Endothelial cell (in vitro differentiated cells): ENCODE measurements at places on chromosomes 16 and 17.

DNA sequence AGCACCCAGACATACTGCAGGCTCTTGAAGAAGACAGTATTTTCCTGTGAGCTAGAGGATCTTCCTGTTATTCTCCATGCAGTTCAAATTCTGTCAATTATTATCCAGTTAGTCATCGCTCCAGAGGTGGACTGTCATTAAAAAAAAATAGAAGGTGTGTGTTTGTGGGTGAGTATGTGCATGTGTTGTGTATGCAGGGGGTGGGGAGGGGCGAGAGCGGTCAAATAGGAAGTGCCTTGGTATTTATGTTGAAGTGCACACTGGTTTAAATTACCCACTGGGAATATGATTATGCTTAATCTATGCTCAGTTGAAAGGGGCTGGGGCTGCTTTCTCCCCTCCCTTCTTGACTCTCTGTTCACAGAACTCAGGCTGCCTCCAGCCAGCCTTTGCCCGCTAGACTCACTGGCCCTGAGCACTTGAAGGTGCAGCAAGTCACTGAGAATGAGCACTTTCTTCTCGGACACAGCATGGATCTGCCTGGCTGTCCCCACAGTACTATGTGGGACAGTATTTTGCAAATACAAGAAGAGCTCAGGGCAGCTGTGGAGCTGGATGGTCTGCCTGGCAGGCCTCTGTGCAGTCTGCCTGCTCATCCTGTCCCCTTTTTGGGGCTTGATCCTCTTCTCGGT, at the start of gene HSD17B2:
Gene HSD17B2 (plus strand): TSS at position 273 of the 632 bp plus-strand sequence. CDS start 172 bp downstream, at position 445.
- DNase-seq: no peak

DNA sequence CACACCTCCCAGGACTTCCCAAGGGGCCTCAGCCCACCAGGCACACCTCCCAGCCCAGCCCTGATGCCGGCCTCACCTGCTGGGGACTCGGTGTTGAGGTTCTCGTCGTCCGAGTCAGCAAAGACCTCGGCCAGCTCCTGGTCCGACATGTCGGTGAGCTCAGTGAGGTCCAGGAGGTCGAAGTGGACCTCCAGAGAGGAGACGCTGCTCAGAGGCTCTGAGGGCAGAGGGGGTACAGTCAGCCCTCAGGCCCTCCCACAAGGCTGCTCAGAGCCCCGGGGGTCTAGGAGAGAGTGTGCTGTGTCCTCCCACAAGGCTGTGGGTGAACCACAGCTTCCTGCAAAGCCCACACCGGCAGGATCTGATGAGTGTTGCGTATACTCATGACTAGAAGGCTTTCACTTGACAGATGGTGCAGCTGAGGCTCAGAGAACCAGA, 10.5 kb downstream of the DBNDD1 start:
- no peak for DNase-seq

- DNase-seq: no peak
Measured at GRCh38 chr16:19607616-19608280, 52.2 kb downstream of the VPS35L start.

- no peak for DNase-seq
Measured at GRCh38 chr16:11053916-11054460, 109.6 kb downstream of the CLEC16A start.

DNA sequence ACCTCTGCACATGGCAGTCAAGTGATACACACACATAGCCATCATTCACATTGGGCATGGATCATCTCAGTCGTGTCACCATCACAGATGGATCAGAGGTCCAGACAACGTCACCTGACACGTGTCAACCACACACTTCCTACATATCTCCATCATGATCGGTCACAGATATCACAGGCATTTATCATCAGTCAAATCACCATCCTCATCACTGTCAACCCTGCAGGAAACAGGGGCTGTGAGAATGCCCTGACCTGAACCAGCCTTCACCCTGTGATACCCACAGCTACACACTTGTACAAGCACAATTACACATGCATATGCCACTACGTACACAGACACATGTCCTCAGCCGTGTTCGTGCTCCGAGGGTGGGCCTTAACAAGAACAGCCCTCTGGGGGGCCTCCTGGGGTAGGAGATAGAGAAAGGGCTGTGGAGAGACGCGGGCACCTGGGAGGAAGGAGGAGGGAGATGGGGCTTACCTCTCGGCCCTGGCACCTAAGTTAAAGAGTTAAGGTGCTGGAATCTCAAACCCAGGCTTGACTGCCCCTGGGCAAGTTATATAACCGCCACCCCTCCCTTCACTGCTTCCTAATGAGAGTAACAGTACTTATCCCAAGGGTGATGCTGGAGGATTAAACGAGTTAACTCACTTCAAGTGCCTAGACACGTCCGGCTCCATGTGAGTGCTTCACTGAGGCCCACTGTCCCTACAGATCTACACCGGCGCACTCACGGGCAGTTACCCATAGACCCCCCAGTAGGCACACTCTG, 1.1 kb downstream of the SLC12A4 start:
- no peak for DNase-seq

- DNase-seq: no peak
Measured at GRCh38 chr17:75325827-75326225, 36.6 kb upstream of the SLC25A19 start.

DNA sequence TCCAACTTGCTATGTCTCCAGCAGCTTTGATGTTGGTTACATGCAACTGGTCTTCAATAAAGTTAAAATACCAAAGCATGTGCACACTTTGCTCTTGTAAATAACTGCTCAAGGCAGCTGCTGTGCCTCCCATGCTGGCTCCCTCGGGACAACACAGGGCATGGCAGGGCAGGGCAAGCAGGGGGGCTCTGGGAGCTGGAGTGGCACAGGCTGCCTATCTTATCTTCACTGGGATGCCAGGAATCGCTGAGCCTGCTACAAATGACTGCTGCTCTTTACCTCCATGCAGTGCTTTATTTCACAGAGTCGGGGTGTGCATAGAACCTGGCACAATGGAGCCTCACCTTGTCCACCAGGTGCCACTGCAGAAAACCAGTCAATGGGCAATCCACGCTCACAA, 21.8 kb downstream of the PEMT start:
- no peak for DNase-seq

DNA sequence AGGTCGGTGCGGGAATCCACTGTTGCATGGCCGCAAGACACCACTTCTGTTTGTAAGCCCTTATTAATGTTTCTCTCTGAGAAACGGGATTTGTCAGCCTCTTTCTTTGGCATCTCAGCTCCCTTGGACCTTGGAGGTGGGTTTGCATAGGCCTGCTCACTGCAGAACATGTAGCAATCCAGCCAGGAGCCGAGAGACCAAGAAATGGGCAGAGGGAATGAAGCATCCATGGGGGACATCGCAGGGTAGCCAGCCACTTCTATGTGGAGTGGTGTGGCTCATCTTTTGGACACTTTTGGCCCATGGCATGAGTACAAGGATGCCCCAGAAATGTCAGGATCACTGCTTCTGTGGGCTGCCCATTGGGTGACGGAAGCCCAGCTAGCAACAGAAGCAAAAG, 79.4 kb downstream of the GSG1L start:
- DNase-seq: no peak

GRCh38 chr16:23029733-23030420, 119.4 kb downstream of the USP31 start:
- no peak for DNase-seq

GRCh38 chr17:36089888-36090836, at the start of gene CCL3:
Gene CCL3, minus strand, starts transcription at chr17:36090143. Its CDS starts 85 bp downstream, at chr17:36090058.
- DNase-seq: no peak

GRCh38 chr16:51431517-51432241, 280.6 kb upstream of the SALL1 start:
- DNase-seq: no peak

- DNase-seq: no peak
Measured at GRCh38 chr16:3074860-3075522, 9.6 kb downstream of the IL32 start.

GRCh38 chr17:29007860-29008455, 2.1 kb upstream of the SEZ6 start:
- no peak for DNase-seq

GRCh38 chr17:43917348-43918025, 10.2 kb upstream of the MPP2 start:
- peak; percentile 60 for DNase-seq
